ENCODE measurements at places on chromosomes 1 and 21.

- DNase-seq, result no peak
These were observed 61.2 kb upstream of the TNR start for GRCh38 chr1:175804561-175804960.

GRCh38 chr1:160844447-160845232 lies 18.0 kb downstream of the CD244 start:
- DNase-seq, result peak; percentile 25

DNA sequence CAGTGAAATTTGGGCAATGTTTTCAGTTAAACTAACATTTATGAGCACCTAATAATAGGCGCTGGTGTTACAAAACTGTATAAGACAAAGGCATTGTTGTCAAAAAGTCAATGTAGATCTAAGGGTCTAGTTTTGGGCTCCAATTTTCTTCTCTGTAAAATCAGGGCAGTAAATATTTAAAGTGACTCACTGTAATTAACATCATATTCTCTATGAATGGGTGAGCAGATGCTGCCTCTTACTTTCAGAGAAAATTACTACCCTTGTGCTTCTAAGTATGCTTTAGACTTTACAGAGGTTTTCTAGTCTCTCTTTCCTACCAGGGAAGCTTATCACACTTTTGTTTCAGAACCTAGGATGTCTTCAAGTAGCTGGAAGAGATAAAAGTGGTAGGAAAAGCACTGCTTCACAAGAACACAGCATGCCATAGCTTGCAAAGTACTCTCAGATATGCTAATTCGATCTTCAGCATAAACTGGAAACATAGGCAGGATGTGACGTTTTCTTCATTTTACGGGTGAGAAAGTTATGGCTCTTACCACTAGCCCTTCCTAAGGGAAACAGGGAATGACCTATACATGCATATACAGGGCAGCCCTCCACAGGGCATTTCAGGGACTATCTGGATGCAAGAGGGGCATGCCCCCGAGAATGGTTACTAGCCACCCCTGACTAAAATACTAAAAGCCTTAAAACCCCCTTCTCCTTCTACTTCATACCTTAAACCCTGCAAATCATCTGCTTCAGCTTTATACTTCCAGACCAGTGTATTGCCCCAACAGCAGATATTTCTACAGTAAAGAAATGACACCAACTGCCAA lies 2.6 kb downstream of the C1orf116 start:
- no peak for DNase-seq

GRCh38 chr21:45054927-45055612 lies 19.3 kb upstream of the ADARB1 start:
- DNase-seq, result no peak

DNA sequence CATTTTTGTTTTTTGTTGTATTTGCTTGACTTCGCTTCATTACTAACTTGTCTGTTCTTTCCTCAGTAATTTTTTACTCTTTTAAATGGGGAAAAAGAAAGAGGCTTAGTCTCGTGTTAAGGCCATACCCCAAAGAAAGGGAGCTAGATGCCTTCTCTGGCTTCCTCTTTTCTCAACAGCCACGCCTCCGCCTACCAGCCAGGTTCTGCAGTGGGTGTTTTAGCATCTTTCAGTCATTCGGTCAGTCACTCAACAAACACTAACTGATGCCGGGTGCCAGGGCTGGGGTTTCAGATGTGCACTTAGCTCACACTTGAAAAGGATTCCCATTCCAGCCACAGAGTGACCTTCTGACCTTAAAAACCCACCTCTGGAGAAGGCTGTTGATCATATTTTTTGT lies 46.3 kb upstream of the VAV3 start:
- no peak for DNase-seq
